ENCODE measurements at places on chromosomes 16 and 17.

DNA sequence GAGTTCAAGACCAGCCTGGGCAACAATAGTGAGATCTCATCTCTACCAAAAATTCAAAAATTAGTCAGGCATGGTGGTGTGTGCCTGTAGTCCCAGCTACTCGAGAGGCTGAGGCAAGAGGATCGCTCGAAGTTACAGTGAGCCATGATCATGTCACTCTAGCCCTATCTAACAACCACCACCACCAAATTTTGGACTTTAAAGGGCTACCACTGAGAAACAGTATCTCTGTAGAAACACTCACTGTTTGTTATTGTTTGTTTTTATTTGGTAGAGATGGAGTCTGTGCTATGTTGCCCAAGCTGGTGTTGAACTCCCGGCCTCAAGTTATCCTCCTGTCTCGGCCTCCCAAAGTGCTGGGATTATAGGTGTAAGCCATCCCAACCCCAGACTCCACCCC lies 1.3 kb upstream of the UBALD2 start:
- no peak for DNase-seq

DNA sequence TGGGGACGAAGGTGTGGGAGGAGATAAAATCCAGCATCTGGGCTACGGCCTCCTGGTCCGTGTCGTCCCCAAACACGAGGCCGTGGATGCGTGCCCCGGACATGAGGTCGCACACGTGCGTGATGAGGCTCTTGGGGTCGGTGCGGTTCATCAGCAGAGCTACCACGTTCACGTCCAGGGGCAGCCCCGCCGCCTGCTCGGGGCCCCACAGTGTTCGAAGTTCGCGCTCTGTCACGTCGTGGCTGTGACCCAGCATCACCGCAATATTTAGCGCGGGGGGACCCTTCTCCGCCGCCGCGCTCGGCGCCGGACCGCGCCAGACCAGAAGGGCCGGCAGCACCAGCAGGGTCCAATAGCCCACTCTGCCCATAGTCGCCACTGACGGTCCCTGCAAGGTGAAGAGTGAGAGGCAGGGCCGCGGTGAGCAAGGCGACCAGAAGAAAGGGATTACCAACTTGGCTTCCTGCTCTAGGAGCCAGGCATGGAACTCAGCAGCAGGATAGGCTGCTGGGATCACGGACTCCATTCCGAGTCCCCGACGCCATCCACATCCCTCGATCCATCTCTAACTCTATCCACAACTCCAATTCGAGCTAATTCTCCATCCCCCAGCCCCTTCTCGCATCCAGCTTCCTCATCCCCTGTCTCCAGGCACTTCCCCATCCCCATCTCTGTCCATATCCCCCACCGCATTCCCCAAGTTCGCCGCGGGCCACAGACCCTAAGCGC lies 2.0 kb downstream of the GRIN2A start:
- DNase-seq: no peak

- DNase-seq: no peak
These were observed 167.1 kb upstream of the CIBAR2 start for GRCh38 chr16:85279402-85279801.

- DNase-seq: no peak
These were observed at the start of gene NRN1L for GRCh38 chr16:67884684-67885083. Gene NRN1L (plus strand): TSS chr16:67884885. CDS start chr16:67884904, 19 bp downstream.

- no peak for DNase-seq
These were observed 733 bp downstream of the CHRNB1 start for GRCh38 chr17:7445619-7445968.

- DNase-seq: no peak
These were observed 5.9 kb downstream of the GNGT2 start for GRCh38 chr17:49204516-49204915.

DNA sequence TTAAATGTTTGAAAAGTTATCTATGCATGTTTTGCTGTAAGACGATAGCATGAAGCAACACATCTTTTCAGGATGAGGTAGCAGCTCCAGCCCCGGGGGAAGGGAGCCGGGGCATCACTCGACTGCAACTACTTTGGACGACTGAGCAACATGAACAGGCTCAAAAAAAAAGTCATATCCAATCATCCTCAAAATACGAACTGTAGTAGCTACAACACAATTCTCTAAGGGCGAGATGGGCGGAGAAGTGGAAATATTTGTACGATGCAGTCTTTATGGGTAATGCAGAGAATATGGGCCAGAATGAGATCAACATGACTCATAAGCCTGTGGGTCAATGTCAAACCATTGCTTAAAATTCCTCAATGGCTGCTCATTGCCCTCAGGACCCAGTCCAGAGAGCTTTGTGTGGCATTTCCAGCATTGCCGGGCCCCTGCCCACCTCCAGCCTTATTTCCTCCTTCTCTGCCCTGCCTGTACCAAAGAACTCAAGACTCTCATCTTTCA lies 17.7 kb upstream of the SMURF2 start:
- DNase-seq: no peak

- DNase-seq: no peak
These were observed 400.9 kb upstream of the CDH5 start for GRCh38 chr16:65965628-65966027.

GRCh38 chr17:67751101-67752074 lies 33.7 kb downstream of the NOL11 start:
- DNase-seq: no peak

DNA sequence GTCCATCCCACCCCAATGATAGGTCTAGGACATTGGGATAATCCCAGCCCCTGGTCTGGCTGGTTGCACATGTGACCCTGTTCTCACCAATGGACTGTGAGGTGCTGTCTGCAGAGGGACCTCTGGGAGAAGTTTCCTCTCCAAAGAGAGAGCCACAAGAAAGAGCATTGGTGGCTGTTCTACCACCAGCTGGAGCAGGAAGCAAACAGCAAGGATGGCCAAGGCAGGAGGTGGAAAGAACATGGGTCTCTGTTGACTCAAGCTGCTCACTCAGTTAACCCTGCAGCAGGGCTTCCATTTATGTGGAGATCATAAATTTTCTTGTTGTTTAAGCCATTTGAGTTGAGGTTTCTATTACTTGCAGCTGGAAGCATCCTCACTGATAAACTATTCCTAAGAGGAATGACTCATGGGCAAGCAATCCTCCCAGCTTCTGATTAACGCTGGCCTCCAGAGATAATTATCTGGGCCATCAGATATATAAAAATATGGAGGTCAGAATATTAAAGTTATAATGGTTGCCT lies 52.6 kb downstream of the CYB5B start:
- DNase-seq: no peak

GRCh38 chr17:61837175-61838051 lies 25.9 kb downstream of the BRIP1 start:
- peak; percentile 90 for DNase-seq

- DNase-seq: no peak
These were observed 1.6 kb downstream of the EIF4A3 start for GRCh38 chr17:80145076-80146075.

DNA sequence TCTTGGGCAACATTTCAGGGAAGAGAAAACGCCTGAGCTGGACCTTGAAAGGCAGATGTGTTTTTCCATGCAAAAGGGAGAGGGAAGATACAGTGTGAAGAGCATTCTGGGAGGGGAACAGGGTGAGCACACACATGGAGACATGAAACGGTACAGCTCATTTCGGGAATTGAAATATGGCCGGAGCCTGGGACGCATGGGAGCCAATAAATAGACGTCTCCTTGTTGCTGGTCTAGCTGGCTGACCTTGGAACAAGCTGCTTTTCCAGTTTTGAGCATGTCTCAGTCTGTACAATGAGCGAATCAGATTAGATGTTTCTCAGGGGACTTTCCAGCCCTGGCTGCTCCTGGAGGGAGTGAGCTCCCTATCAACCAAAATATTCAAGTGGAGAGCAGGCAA lies 63.6 kb downstream of the ASIC2 start:
- no peak for DNase-seq

- DNase-seq: no peak
These were observed 69.1 kb downstream of the COPRS start for GRCh38 chr17:31789707-31790505.

DNA sequence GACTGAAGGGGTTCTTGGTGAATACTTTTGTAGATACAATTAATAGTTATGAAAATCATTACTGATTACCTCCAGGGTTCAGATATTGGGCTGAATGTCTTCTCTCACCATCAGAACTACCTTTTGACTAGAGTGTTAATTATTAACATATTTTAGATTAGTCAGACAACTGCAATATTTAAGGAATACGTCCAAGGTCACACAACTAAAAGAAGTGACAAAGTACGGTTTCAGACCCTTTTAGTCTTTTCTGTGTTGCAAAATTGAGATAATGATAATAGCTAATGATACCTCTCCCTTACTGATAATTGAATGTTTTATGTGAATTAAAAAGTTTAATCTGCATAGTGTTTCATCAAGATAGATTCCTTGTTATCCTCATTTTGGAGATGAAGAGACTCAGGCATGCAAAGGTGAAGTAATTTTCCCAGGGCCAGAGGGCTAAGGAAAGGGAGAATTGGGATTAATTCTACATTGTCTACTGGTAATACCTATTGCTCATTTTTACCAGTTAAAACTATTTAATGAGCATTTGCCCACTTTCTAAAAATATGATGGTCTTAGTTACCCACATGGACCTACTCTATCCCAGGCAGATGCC lies 107.3 kb downstream of the WWOX start:
- DNase-seq: no peak

GRCh38 chr16:29736764-29737163 lies 9.0 kb downstream of the C16orf54 start:
- DNase-seq: no peak

GRCh38 chr17:7413346-7413985 lies 5.8 kb downstream of the NLGN2 start:
- no peak for DNase-seq

- DNase-seq: peak; percentile 65
These were observed 50.0 kb upstream of the STH start for GRCh38 chr17:45948881-45949624.

DNA sequence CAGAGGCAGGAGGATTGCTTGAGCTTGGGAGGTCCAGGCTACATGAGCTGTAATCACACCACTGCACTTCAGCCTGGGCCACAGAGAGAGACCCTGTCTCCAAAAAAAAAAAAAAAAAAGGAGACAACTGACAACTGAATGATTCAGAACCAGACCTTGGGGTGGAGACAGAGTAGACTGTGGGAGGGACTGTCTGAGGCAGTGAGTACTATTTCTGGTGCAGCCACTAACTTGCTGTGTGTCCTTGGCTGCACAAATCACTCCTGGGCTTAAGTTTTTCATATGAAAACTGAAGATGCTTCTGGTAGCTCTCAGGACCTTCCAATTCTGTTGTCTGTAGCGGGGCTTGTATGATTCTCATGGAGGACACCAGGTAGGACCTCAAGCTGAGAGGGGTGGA lies 5.8 kb downstream of the ASB16 start:
- DNase-seq: no peak

- no peak for DNase-seq
These were observed at the start of gene RPL19 for GRCh38 chr17:39200070-39200879. Gene RPL19 (plus strand): TSS chr17:39200283. CDS start chr17:39200345, 62 bp downstream.

DNA sequence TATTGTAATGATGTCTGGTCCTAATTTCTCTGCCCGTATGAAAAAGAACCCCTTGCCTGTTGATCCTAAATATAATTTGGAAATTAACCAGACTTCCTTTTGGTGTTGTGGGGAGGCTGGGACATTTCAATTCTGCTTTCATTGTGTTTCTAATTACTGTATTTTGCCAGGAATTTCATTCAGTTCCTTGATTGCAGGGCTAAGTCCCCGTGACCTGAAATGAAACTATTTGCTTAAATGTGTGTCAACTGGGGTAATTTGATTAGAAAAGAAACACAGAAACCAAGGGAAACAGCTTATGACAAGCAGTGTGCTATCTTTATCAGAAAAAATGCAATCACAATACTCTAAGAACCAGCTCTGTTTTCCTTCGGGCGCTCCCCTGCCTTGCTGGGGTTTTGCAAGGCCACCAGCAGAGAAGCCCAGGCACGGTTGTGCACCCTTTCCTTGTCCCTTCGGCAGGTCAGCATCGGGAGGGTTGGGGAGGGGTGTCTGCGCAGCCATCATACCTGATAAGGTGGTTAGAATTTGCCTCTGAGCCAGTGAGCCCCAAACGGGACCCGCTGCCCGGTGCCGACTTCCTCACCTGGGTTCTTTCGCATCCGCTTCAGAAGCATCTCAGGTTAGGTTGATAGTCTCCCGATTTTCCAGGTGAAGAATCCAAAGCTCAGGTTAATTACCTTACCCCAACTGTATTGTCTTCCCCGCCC lies 19.4 kb downstream of the KLHL36 start:
- DNase-seq: no peak

DNA sequence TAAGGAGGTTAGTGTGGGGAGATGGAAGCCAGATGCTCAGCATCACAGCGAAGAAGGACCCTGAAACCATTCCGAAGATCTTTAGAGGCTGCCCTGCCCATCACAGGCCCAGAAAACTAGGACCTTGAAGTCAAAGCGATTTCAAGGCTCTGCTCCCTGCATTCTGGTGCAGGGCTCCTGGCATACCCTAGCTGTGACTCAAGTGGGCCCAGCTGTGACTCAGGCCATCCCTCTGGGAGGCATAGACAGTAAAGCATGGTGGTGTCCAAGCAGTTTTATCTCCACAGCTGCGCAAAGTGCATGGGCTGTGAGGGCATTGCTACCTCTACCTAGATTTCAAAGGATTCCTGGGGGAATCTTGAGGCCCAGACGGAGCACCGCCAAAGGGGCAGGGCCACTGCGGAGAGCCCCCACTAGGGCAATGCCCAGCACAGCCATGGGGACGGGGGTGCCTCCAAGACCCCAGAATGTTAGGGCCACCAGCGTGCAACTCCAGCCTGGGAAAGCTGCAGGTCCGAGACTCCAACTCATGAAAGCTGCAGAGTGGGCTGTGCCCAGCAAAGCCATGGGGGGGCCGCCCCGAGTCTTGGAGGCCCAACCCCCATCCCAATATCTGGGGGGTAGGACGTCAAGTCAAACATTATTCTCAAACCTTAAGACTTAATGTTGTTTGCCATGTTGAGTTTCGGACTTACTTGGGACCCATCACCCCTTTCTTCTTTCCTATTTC lies 11.7 kb upstream of the ZNF594 start:
- DNase-seq: no peak

DNA sequence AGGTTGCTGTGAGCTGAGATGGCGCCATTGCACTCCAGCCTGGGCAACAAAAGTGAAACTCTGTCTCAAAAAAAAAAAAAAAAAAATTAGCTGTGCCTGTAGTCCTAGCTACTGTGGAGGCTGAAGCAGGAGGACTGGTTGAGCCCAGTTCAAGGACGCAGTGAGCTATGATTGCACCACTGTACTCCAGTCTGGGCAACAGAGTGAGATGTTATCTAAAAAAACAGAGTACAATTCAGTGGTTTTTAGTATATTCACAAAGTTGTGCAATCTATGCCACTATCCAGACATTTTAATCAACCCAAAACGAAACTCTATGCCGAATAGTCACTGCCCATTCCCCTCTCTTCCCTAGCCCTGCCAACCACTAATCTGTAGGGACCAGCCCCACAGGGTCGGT lies 25.1 kb downstream of the C16orf54 start:
- DNase-seq: no peak

- no peak for DNase-seq
These were observed 941.5 kb downstream of the CDH11 start for GRCh38 chr16:64180136-64180900.

GRCh38 chr17:75517297-75517865 lies 1.1 kb downstream of the TSEN54 start:
- no peak for DNase-seq

DNA sequence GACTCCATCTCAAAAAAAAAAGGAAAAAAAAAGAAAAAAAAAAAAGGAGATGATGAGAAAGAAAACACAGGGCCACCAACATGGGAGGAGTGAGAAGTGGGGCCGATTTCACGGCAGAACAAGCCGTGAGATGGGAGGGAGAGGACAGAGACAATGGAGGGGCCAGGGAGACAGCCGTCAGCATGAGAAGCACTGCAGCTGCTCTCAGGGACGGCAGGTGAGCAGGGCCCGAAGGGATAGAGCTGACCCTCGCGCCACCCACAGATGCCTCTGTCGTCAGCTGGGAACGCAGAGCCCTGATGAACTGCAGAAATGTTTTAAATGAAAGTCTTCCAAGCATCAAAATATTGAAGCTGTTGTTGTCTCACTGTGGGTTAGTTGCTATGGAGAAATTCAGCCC lies 20.3 kb downstream of the PITPNM3 start:
- no peak for DNase-seq

All from hematopoietic multipotent progenitor cell (in vitro differentiated cells).